Cardiac fibroblast (primary cell): ENCODE measurements at places on chromosomes 6 and 20.

GRCh38 chr20:40635971-40636370 lies 53.1 kb downstream of the MAFB start:
- DNase-seq = no peak

GRCh38 chr6:72579865-72580264 lies 42.0 kb upstream of the KCNQ5 start:
- peak; percentile 35 for DNase-seq

GRCh38 chr6:81767163-81767891 lies 14.8 kb upstream of the TENT5A start:
- peak; percentile 45 for DNase-seq

DNA sequence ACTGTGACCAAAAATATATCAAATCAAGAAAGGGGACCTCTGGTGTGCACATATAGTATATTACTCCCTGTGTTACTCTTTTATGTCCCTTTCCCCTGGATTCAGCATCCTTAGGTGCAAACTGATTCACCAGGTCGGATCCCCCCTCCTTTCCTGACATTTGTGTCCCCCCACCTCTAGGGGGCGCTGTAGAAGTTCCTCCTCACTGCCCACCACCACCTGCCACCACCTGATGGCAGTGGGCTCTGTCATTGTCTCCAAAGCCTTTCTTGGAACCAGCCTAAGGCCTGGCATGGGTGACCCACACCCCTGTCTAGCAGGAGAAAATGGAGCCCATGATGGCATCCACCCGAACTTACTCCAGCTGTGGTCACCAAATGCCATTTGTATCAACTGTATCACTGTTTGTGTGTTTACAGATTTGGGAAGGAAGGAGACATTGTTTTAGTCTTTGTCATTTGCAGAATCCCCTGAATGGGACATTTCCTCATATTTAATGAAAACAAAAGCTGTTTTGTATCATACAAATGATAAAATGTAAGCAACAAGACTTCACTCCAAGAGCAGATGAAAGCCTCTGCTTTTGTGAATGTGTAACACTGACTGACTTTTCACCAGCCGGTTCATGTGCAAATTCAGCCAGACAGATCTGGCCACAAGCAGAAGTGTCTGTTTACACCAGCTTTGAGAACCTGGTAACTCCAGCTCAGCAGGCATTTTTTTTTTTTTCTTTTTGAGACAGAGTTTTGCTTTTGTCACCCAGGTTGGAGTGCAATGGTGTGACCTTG lies 66.2 kb downstream of the ARMC2 start:
- no peak for DNase-seq

- DNase-seq = peak; percentile 81
Measured at GRCh38 chr6:154448448-154449096, 61.9 kb downstream of the CNKSR3 start.

DNA sequence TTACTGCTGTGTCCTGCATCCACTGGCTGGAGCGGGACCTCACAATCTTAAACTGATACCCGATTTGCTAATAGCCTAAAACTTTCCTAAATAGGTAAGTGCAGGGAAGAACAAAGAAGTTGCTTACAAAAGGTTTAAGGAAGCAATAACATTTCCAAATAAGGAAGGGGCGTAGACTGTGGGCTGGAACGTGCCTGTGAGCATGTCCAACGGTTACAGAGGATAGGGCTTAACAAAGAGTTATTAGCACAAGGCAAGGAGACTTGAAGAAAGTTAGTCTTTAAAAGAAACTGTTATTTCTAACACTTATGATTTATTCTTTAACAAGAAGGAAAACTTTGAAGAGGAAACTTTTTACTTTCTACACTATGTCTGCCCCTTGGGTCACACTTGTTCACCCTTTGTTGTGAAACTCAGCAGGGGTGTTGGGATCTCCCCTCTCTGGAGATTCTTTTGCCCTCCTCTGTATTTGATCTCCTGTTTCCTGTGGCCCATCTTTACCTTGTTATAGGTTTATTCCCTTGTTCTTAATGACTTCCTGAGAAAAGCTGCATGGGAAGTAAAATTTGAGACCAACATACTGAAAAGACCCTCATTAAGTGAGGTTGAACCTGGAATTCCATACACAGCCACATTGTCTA lies 28.7 kb downstream of the KAT14 start:
- DNase-seq = no peak

- DNase-seq = peak; percentile 46
Measured at GRCh38 chr6:48835421-48835958, 627.6 kb downstream of the MMUT start.

- no peak for DNase-seq
Measured at GRCh38 chr6:34206726-34207125, 29.9 kb upstream of the HMGA1 start.

DNA sequence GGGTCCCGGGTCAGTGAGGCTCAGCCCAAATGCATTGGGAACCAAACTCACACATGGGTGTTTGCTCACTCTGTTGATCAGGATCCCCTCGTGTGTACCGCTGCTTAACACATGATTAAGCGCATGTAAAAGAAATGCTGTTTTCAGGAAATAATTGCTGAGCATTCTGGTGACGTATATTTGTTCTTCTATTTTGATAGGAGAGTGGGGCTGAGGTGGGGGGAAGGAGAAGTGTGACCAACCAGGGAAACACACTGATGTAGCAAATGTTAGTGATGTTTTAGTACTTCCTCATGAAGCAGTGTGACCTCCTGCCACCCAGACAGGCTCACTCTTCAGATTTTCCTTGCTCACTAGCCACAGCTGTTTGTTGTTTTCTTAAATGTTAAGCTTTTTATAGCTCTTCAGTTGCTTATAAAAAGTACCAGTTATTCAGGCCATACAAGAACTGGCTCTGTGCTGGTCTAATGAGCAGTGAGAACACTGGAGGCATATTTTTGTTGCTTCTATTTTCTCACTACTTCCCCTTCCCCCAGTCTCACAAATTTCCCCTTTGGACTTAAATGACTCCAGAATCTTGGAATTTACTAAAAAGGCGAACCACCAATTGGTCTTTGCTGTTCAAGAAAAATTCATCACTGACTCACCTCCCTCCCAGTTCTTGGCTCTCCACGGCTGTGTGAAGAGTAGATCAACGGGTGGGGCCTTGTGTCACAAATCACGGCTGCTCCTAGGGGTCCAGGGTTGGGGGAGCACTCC lies 79.2 kb upstream of the BACH2 start:
- DNase-seq = peak; percentile 34

DNA sequence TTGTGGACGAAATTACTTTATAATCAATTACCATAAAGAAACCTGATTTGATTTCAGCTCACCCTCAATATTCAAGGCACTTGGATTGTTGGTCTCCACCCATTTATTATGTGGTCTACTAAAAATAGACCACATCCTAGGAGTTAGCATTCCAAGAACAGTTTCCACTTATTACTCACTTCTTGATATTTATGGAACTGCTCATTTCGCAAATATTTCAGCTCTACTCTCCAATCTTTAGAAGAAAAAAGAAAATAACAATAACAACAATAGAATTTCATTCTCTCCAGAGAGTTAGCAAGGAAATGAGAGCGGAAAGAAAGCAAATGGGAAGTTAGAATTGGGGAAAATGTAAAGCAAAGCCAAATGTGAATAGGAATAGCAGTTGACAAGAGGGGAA lies 26.2 kb upstream of the HDAC2 start:
- peak; percentile 93 for DNase-seq

DNA sequence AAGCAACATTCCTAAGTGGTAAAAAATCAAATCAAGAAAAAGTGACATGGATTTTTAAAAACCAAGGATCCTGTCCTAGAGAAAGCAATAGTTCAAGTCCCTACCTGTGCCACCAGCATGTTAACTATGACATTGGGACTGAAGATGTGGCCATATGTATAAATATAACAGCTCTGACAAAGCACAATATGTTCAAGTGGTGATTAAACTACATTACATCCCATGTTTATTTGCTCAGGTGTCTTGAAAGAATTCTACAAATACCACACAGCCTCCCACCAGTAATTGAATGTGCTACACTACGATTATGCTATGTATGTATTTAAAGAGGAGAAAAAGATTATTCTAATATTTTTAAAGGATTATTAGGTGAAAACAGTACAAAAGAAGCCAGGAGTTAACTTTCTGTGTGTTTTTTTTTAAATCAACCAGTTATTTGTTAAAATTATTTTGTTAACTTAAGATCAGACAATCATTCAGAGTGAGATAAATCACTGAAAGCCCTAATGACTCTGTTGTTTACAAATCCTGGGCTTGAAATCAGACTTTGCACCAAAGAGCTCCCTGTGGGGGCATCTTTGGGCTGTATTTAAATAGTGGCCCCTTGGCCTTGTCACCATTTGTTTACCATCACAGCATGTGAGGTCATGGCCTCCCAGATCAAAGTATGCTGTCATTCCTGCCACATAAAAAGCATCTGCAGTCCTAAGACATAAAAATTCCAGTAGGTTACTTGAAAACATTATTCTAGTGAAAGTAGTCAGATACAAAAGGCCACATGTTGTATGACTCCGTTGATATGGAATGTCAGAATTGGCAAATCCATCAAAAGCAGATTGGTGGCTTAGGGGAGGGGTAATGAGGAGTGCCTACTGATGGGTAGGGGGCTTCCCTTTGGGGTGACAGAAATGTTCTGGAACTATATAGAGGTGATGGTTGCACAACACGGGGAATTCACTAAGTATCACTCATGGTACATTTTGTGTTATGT lies 17.1 kb downstream of the TTLL2 start:
- no peak for DNase-seq

- DNase-seq = peak; percentile 7
Measured at GRCh38 chr6:34115403-34115795, 30.5 kb downstream of the GRM4 start.

DNA sequence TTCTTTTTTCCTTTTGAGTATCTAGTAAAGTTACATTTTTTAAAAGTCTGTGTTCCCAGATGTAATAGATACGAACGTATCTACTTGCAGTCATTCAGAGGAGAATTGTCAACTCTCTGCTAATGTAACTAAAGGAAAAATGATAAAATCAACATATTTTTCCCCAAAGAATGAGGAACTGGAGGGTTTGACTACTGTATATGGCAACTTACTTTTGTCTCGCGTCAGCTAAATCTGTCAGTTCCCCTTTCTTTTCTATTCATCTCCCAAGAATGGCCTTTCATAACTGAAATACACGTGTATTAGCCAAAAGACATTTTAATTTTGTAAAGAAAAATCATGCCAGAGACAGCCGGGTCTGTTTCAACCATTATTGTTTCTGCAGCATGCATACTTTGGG lies 5.4 kb downstream of the EYA2 start:
- DNase-seq = no peak

DNA sequence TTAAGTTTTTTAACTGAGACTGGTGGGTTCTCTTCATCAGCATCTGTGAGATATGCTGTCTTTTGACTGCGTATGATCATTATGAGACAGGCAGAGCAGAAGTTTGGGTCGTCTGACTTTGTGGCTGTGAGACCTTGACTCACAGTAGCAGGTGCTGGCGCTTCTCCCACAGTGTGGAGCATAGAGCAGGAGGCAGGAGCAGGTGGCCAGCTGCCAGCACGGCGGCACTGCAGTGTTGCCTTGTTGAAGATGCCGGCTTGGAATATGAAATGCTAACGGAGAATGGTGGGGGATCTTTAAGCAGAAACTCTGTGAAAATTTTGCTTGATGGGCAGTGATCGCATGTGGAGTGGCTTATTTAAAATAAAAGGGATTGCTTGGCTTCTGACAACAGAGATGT lies 105.0 kb downstream of the TIAM2 start:
- DNase-seq = no peak

- DNase-seq = peak; percentile 76
Measured at GRCh38 chr6:153023977-153024708, 21.6 kb upstream of the MTRF1L start.

DNA sequence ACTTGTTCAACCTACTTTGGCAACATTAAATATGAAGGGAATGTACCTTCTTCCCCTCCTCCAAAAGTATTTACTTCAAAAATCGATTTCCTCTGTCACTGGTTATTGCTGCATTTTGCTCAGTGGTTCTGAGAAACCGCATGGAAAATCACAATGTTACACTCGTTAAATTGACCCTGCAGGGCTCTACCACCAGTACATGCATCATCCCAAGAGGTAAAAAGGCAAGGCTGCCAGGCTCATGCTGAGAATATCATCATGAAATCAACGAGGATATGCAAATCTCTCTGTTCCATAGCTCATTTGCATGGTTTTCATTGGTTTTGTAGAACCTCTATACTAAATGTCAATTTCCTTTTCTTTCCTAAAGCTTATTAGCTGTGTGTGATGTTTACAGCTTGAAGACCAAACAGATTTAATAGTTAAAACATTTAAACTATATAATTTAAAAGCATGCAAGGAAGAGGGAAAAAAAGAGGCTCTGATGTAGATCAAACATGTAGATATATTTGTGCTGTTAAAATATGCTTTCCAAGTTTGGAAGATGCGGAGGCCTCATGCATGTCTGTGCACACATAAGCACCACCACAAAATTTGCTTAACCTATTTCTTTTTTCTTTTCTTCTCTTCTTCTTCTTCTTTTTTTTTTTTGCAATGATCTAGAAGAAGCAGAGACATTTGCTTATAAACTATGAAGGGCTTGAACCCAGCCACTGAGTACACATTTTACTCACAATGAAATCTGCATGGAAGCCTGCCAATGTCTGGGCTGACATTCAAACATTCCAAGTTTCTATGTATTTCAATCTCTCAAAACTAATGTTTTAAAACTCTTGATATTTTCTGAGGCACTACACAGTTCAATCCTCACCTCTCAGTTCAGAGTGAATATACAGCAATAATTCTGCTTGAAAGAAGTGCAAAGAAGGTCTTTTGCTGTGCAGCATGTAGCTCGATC lies 194.0 kb downstream of the GMPR start:
- DNase-seq = peak; percentile 86

DNA sequence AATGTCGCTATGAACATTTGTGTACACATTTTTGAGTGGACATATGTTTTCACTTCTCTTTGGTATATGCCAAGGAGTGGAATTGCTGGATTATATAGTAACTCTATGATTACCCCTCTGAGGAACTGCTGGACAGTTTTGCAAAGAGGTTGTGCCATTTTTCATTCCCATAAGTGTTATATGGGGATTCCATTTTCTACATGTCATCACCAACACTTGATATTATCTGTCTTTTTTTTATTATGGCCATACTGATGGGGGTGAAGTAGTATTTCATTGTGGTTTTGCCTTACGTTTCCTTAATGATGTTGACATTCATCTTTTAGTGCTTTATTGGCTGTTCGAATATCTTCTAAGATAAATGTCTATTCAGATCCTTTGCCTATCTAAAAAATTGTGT lies 171.8 kb upstream of the LAMA2 start:
- DNase-seq = no peak

GRCh38 chr6:89353118-89353556 lies 615 bp upstream of the UBE2J1 start:
- DNase-seq = no peak

DNA sequence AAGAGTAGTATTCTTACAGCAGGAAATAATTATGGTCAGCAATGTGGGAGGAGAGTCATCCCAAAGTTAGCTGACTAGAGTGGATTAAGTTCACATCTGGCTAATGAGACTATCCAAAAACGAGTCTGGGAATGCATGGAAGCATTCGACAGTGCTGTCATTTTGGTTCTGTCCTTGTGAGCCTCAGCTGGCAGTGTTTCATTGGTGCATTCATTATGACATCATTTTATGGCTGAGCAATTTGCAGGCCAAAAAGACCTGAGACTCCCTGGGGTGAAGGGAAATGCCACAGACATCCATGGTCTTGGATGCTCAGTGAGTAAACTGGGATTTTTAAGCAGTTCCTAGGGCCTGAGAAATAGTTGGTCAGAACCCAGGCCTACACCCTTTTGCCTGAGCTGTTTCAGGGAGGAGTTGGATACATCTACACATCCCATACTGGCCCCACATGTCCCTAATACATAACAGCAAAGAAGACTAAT lies 196.4 kb upstream of the CCN2 start:
- no peak for DNase-seq

GRCh38 chr20:42309050-42309449 lies 690.9 kb upstream of the CHD6 start:
- DNase-seq = no peak
